ENCODE measurements at places on chromosomes 3 and 15.

DNA sequence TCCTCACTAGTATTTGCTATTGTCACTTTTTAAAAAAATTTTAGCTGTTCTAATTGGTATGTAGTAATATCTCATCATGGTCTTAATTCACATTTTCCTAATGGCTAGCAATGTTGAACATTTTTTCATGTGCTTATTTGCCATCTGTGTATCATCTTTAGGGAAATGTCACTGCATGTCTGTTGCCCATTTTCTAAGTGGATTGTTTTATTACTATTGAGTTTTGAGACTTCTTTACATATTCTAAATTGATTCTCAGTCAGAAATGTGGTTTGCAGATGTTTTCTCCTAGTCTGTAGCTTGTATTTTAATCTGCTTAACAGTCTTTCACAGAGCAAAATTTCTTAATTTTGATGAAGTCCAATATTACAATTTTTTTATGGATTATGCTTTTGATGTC, 33.6 kb upstream of the SEC22A start:
- no peak for DNase-seq

DNA sequence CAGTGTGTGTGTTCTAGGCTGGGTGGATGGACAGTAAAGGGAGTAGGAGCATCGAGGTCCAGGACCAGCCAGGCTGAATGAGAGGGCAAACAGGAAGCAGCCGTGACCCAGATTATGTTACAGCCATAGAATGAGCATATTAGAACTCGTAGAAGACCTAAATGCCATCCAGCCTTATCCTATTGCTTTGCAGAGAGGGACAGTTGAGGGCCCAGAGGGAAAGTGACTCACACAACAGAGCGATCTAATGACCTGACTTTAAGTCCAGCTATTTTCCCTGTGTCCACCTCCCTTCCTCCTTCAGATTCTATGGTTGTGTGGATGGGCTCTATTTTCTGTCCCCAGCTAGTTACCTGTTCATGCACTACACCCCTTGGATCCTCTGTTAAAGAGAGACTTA, 634.1 kb upstream of the TBL1XR1 start:
- no peak for DNase-seq

DNA sequence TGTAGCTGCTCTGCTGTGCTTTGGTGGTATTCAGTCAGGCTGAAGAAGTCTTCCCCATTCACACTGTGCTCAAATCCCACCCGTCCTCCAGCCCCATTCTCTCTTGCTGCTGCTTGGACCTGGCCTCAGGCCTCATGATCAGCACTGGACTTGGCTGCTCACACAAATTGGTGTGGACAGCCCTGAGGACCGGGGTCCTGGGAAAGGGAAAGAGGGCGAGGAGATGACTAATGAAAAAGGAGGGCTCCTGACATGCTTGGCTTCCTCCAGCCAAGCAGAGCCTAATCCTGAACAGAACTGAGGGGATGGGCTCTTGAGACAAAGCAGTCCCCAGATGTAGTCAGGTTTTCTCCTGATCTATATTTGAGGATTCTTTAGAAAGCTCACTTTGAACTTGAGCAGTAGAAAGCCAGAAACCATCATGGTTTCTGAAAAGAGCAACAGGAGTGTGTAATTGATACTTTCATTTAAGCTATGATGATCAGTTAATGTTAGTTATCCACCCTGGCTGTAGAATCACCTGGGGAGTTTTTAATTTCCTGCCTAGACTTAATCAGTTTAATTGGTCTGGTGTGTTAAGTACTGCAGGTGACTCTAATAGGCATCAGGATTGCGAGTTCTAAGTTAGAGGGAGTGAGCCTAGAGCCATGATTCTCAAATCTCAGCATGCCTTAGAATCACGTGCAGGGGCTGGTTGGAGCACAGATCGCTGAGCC, 79.4 kb upstream of the THBS1 start:
- no peak for DNase-seq

DNA sequence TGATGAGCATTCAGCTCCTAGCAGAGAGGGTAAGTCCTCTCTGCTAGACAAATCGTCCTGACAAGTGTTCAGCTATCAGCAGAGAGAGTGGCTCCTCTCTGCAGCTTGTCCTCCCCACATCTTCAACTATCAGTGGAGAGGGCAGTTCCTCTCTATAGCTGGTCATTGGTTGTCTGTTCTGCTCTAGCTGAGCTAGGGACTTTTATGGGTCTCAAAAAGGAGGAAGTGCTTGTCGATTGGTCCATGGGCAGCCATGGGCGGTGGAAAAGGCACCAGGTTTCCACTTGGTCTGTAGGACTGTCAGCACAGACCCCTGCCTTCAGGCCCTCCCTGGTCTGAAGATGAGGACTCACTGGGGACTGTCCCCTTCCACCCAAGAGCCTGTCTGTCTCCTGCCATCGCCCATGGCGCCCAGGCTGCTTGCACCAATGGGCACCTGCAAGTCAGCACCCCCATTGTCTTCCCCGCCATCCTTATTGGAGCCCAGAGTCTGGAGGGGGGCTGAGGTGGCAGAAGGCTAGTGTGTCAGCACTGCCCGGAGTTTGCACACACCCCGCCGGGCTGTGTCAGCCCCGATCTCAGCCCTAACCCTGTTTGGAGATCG, 264.7 kb downstream of the ZBBX start:
- DNase-seq, result no peak

DNA sequence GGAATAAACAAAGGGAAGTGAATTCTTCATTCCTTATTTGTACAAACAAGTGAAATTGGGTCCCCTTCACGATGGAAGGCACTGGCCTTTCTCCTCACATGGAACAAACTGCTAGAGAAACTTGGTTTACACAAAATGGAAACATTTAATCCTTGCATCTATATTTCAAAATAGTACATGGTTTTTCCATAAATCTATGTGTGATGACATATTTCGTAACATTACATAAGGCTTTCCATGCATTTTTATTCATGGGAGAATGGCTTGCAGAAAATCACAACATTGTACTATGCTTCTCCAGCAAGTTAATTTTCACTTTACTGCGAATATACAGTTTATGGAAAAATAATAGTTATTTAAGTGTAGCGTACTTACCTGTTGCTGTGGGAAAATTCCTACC, 81.0 kb upstream of the CDIN1 start:
- no peak for DNase-seq

DNA sequence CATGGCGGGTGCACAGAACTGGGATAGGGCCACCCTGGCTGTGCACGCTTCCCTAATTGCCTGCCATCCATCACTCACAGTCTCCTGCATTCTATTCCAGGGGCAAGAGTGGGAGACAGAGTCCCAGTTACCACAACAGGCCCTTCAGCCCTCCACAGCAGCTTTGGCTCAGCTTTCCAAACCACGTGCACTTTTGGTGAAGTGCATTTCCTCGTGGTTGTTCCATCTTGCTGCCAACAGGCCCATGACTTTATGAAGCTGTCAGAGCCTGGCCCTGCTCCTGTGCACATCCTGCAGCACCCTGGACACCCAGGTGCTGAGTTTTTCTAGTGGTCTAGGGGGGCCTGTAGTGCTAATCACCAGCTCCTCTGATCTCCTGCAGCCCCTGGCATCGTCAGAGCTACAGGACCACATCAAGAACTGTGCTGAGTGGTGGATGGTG, 110.2 kb downstream of the ADCY5 start:
- DNase-seq, result no peak

- DNase-seq, result no peak
Measured at GRCh38 chr3:23856286-23856685, 50.5 kb downstream of the UBE2E1 start.

GRCh38 chr3:53195602-53196574, 34.9 kb downstream of the PRKCD start:
- DNase-seq, result peak; percentile 50

DNA sequence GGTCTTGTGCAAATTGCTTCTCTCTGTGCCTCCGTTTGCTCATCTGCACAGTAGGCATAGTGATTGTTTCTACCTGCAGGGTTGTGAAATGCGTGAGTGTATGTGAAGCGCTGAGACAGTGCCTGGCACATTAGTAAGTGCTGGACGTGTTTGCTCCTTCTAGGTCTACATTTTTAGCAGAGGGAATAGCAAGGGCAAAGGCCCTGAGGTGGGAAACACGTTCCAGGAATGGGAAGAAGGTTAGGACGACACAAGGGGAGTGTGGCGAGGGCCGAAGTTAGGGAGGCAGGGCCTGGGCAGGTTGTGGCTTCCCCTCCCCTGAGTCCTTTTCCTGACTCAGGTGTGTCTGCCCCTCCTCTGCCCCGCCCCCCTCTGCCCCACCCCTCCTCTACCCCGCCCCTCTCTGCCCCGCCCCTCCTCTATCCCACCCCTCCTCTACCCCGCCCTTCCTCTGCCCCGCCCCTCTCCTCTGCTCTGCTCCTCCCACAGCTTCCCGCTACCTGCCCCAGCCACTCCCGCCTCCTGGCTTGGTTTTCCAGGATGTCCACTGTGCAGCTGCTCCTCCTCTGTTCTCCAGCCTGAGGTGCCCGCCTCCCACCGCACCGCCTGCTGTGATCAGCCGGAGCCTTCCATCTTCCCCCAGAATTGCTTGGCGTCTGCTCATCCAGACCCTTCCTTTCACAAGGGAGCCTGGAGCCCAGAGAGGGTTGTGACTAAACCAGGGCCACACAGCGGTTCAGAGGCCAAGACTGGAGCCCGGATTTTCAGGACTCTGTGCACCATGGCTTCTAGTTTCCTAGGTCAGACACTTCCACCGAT, 31.1 kb upstream of the SMAD6 start:
- no peak for DNase-seq

- DNase-seq, result no peak
Measured at GRCh38 chr15:78761891-78762385, 49.3 kb downstream of the ADAMTS7 start.

GRCh38 chr3:151483961-151484520, 23.2 kb upstream of the IGSF10 start:
- DNase-seq, result no peak

DNA sequence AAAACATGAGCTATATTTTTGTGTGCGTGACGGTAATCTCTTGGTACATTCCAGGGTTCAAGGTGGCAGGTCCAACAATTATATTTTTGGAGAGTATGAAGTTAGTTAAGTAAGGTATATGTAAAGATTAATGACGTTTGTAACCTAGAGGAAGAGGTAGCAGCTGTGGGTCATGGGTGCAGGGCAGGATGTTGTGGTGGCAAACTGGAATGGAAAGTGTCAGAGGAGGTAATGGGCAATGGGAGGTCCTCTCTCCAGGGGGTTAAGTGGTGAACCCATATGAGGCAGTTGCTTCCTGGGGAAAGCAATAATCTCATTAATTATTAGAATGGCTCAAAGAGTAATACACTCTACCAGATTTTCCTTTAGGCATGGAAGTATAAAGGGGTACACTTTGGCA, 1.0 kb upstream of the CD200R1L start:
- DNase-seq, result no peak

GRCh38 chr15:25717457-25718168, 145.5 kb downstream of the ATP10A start:
- no peak for DNase-seq

Data from activated CD4-positive, alpha-beta T cell treated with anti-CD3 and anti-CD28 coated beads, Interleukin-2, amount 50 U/mL, for 1 hour (primary cell).